Naive thymus-derived CD4-positive, alpha-beta T cell (primary cell): ENCODE measurements at places on chromosomes 1 and 21.

GRCh38 chr1:184633785-184634184 lies 120.9 kb downstream of the EDEM3 start:
- DNase-seq: no peak
- no peaks in the 10 kb centered on the region for H3K27me3 ChIP-seq
- H3K27ac ChIP-seq: no peak overlapping the region
- no peak overlapping the region for H3K4me3 ChIP-seq
- no peaks in the 10 kb centered on the region for H3K36me3 ChIP-seq
- no peaks in the 10 kb centered on the region for H3K4me1 ChIP-seq

- H3K27ac ChIP-seq: no peak overlapping the region
- DNase-seq: no peak
- no peaks in the 10 kb centered on the region for H3K4me1 ChIP-seq
- no peak overlapping the region for H3K4me3 ChIP-seq
- no peaks in the 10 kb centered on the region for H3K36me3 ChIP-seq
These were observed 126.7 kb downstream of the HMCN1 start for GRCh38 chr1:185860859-185861258.

- H3K27ac ChIP-seq: no peak overlapping the region
- H3K27me3 ChIP-seq: no peaks in the 10 kb centered on the region
- H3K36me3 ChIP-seq: no peaks in the 10 kb centered on the region
- H3K4me3 ChIP-seq: no peak overlapping the region
- no peaks in the 10 kb centered on the region for H3K4me1 ChIP-seq
These were observed 2.9 kb downstream of the NECTIN4 start for GRCh38 chr1:161086457-161086856.

DNA sequence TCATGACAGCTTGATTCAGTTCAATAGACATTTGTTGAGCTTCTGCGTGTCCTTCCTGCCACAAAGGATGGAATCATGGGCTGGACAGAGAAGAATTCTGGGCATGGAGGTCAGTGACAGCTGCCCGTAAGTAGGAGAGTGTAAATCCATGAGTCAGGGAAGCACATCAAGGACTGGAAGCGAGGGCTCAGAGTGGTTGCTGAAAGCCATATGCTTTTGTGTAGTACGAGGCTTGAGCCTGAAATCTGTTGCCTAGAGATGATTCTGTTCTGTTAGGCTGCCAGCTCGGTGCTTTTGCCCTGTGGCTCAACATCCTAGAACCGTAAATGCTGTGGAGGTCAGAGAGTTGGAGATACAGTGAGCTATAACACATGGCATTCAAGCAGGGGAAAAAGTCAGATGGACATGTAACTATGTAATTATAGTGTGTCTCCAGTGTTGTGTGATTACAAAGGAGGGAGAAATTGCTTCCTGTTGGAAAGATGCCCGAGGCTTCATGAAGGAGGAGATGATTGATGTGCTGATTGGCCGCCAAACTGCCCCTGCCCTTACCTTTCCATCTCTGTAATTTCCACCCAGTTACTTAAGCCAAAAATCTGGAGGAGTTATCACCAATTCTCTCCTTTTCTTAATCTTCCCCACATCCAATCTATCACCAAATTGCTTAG lies 92.8 kb upstream of the CACNA1E start:
- no peaks in the 10 kb centered on the region for H3K27me3 ChIP-seq
- H3K4me1 ChIP-seq: peaks cover 17% of the 10 kb centered on the region
- no peak for DNase-seq
- no peaks in the 10 kb centered on the region for H3K36me3 ChIP-seq

GRCh38 chr1:67647036-67647798 lies 37.8 kb upstream of the GADD45A start:
- DNase-seq: no peak
- no peak overlapping the region for H3K27ac ChIP-seq
- H3K27me3 ChIP-seq: no peaks in the 10 kb centered on the region
- H3K4me1 ChIP-seq: no peaks in the 10 kb centered on the region

GRCh38 chr1:218346391-218347204 lies 1.5 kb downstream of the TGFB2 start:
- no peak for DNase-seq
- H3K4me1 ChIP-seq: peaks cover 4% of the 10 kb centered on the region
- H3K36me3 ChIP-seq: no peaks in the 10 kb centered on the region
- peak overlapping the region; percentile 63 for H3K4me3 ChIP-seq
- no peak overlapping the region for H3K27ac ChIP-seq

- no peak overlapping the region for H3K4me3 ChIP-seq
- no peak for DNase-seq
- H3K36me3 ChIP-seq: peaks cover 3% of the 10 kb centered on the region
- H3K4me1 ChIP-seq: peaks cover 7% of the 10 kb centered on the region
- H3K27me3 ChIP-seq: no peaks in the 10 kb centered on the region
These were observed 2.5 kb upstream of the ST3GAL3 start for GRCh38 chr1:43704838-43705237.

DNA sequence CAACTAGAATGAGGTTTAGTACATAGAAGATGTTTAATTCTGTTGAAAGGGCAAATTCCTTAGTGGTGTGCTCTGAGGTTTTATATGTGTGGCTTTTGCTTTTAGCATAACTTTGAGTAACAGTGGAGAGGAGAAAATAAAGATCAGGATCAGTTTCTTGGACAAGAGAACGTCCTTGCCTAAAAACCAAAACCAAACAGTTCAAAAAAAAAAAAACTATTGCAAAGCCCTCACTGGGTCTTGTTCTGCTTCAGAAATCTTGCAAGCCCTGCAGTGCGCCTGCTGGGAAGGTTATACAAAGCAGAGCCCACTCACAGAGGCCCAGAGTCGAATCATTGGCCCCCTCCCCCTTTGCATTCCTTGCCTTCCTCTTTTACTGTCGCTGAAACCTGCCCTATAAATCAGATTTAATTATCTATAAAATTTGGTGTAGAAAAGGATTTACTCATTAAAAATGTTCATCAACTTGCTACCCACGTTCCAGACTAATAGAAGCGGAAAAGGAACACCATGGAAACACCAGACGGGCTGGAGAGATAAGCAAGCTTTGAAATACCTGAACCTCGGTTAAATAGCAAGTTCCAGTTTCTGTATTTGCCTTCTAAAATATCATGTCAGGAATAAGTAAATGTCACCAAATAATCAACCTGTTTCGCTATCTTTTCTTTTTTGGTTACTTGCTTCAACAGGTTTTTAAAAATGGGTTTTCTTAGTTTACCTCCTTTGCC lies 201.6 kb upstream of the PTBP2 start:
- DNase-seq: no peak
- H3K27me3 ChIP-seq: no peaks in the 10 kb centered on the region
- no peak overlapping the region for H3K27ac ChIP-seq
- H3K4me1 ChIP-seq: no peaks in the 10 kb centered on the region
- no peaks in the 10 kb centered on the region for H3K36me3 ChIP-seq

DNA sequence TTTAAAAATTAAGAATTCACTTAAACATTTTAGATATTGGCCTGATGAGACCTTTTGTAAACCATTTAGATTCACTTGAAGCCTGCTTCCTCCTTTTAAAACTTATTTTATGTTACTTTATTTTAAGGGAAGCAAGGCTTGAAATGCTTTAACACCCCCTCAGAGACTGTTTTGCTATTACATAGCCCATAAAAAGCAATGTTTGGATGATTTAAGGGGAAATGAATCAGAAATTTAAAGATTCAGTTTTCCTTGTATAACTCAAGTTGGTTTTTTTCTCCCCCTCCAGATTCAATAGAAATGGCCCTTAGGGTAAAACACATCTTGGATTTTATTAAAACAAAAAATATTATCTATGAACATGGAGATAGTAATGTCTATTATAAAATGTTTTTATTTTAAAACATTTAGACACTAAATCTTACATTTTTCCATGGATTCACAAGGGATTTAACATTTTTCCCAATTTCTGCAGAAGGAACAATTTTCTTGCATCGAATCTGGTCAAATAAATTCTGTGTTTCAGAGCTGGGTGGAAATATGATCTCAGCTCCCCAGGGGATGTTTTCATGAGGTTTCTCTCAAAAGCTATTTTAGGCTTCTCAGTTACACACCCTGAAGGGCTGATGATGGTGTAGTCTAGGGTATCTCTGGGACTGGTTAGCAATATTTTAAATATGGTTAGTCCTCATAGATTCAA lies 69.3 kb upstream of the WARS2 start:
- no peak overlapping the region for H3K27ac ChIP-seq
- DNase-seq: no peak
- H3K36me3 ChIP-seq: no peaks in the 10 kb centered on the region
- H3K27me3 ChIP-seq: no peaks in the 10 kb centered on the region
- no peaks in the 10 kb centered on the region for H3K4me1 ChIP-seq
- H3K4me3 ChIP-seq: no peak overlapping the region

GRCh38 chr1:4175566-4176405 lies 275.7 kb upstream of the C1orf174 start:
- H3K4me3 ChIP-seq: no peak overlapping the region
- no peaks in the 10 kb centered on the region for H3K36me3 ChIP-seq
- no peaks in the 10 kb centered on the region for H3K27me3 ChIP-seq
- no peaks in the 10 kb centered on the region for H3K4me1 ChIP-seq

- H3K36me3 ChIP-seq: no peaks in the 10 kb centered on the region
- H3K27me3 ChIP-seq: no peaks in the 10 kb centered on the region
- no peak overlapping the region for H3K4me3 ChIP-seq
- no peak for DNase-seq
These were observed 16.0 kb upstream of the EPS15 start for GRCh38 chr1:51535006-51535592.

- no peaks in the 10 kb centered on the region for H3K4me1 ChIP-seq
- no peaks in the 10 kb centered on the region for H3K36me3 ChIP-seq
- H3K27ac ChIP-seq: no peak overlapping the region
- H3K4me3 ChIP-seq: no peak overlapping the region
- no peaks in the 10 kb centered on the region for H3K27me3 ChIP-seq
- no peak for DNase-seq
These were observed 29.9 kb upstream of the DDAH1 start for GRCh38 chr1:85494904-85495266.

- no peaks in the 10 kb centered on the region for H3K27me3 ChIP-seq
- H3K4me1 ChIP-seq: peaks cover 21% of the 10 kb centered on the region
- H3K27ac ChIP-seq: peak overlapping the region; percentile 60
- DNase-seq: peak; percentile 89
These were observed 58.7 kb upstream of the RGS1 start for GRCh38 chr1:192516776-192517297.

DNA sequence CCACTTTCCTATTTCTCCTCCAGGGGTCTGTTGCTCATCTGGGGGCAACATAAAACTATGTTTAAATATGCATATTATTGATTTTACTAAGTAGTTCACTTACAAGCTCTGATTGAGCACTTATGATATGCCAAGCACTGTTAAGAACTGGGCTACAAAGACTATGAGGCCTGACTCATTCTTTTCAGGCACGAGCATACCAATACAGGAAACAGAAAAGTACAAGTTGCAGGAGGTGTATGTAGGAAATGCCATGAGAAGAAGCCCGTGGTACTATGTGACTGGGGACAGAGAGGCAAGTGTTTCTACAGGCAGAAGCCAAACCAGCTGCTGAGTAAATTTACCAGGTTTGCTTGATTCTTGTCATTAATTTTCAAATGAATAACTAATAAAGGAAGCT lies 120.4 kb upstream of the PTGFR start:
- H3K27me3 ChIP-seq: no peaks in the 10 kb centered on the region
- H3K36me3 ChIP-seq: no peaks in the 10 kb centered on the region
- H3K4me3 ChIP-seq: no peak overlapping the region
- DNase-seq: no peak

- H3K4me1 ChIP-seq: no peaks in the 10 kb centered on the region
- H3K36me3 ChIP-seq: no peaks in the 10 kb centered on the region
- no peaks in the 10 kb centered on the region for H3K27me3 ChIP-seq
- no peak overlapping the region for H3K4me3 ChIP-seq
- no peak overlapping the region for H3K27ac ChIP-seq
These were observed 147.4 kb upstream of the ZRANB2 start for GRCh38 chr1:71228241-71228640.

DNA sequence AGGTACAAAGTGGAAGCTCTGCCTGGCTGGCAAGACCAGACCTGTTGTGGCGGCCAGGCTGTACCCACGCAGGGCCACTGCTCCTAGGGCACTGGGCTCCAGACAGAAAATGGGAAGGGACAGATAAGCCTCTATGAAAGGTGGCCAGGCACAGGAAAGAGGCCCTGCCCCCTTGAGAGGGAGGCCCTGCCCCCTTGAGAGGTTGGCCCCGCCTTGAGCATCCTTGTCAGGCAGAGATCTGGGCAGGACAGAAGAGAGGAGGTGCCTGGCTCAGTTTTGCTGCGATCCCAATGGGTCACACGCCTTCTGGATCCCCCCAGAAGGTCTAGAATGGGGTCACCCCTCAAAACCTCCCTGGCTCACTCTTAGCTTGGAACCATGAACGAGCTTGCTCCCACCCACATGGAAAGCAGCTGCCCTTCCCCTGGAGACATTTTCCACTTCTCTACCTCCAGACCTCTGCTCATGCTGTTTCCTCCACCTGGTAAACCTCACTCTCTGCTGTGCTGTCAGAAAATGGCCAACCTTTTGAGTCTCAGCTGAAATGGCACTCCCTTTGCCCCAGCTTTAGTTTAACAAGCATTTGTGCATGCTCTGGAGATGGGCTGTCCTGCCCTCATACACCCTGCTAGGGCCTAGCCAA lies 17.5 kb upstream of the ECE1 start:
- H3K27me3 ChIP-seq: no peaks in the 10 kb centered on the region
- peaks cover 5% of the 10 kb centered on the region for H3K36me3 ChIP-seq
- no peak for DNase-seq
- H3K4me1 ChIP-seq: peaks cover 7% of the 10 kb centered on the region

GRCh38 chr21:34593954-34594531 lies 20.9 kb downstream of the RCAN1 start:
- no peak overlapping the region for H3K27ac ChIP-seq
- H3K27me3 ChIP-seq: no peaks in the 10 kb centered on the region
- H3K4me1 ChIP-seq: peaks cover 4% of the 10 kb centered on the region
- H3K36me3 ChIP-seq: no peaks in the 10 kb centered on the region

GRCh38 chr1:156471496-156472490 lies 28.8 kb downstream of the MEF2D start:
- peaks cover 94% of the 10 kb centered on the region for H3K36me3 ChIP-seq
- no peak for DNase-seq
- H3K27me3 ChIP-seq: no peaks in the 10 kb centered on the region
- no peaks in the 10 kb centered on the region for H3K4me1 ChIP-seq
- no peak overlapping the region for H3K27ac ChIP-seq
- H3K4me3 ChIP-seq: no peak overlapping the region

DNA sequence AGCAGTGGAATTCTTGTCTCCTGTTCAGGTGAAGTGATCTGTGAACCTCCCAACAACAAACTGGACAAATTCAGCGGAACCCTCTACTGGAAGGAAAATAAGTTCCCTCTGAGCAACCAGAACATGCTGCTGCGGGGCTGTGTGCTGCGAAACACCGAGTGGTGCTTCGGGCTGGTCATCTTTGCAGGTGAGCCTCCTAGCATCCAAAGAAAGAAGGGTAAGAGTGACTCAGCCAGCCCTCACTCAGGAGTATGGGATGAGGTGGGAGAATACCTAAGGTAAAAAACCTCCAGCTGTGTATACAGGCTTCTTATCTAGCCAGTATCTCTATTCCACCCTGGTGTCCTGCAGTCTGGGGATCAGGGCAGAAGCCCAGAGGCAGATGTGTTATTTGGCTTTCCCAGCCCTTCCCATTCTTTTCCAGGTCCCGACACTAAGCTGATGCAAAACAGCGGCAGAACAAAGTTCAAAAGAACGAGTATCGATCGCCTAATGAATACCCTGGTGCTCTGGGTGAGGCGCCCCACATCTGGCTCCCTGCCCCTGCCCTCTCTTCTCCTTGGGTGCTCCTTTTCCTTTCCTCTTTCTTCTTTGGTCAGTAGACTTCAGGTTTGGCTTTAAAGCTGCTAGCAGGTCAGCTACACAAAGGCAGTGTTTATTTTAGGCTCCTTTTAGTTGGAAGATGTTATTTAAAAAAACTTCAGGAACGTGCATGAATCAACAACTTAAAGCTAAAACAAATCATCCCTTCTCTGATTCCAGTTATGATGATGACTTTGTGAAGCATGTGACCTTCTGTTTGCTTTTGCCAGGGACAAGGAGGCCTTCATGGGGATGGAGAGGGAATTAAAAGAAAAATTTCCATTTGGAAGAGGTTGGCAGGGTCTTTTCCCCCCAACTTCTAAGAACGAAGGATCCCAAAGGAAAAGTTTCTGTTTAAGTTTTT lies 9.0 kb downstream of the ATP8B2 start:
- H3K4me3 ChIP-seq: peak overlapping the region; percentile 23
- H3K27me3 ChIP-seq: no peaks in the 10 kb centered on the region
